ENCODE measurements at places on chromosomes 11 and 22.

GRCh38 chr11:31812383-31813381, 1.6 kb upstream of the PAX6 start:
- no peak for DNase-seq

- no peak for DNase-seq
Measured at GRCh38 chr11:7056828-7057513, 31.8 kb upstream of the RBMXL2 start.

DNA sequence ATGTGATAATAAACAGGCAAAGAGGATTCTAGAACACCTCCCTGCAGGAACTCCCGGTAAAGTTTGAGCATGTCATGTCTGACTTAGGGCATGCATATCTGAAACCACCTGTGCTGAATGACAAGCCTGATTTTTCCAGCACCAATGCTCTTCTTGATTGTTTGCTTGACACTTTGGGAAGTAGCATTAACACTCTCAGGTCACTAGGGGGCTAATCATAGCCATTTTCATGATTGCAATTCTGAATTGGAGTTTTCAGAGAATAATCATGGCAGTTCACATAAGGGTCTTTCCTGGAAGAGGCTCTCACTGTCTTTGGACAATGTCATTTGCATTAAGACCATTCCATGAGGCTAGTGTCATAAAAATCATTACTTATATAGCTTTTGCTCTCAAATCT, 234.4 kb upstream of the MTNR1B start:
- no peak for DNase-seq

GRCh38 chr11:106840947-106841346, 177.3 kb downstream of the GUCY1A2 start:
- no peak for DNase-seq

DNA sequence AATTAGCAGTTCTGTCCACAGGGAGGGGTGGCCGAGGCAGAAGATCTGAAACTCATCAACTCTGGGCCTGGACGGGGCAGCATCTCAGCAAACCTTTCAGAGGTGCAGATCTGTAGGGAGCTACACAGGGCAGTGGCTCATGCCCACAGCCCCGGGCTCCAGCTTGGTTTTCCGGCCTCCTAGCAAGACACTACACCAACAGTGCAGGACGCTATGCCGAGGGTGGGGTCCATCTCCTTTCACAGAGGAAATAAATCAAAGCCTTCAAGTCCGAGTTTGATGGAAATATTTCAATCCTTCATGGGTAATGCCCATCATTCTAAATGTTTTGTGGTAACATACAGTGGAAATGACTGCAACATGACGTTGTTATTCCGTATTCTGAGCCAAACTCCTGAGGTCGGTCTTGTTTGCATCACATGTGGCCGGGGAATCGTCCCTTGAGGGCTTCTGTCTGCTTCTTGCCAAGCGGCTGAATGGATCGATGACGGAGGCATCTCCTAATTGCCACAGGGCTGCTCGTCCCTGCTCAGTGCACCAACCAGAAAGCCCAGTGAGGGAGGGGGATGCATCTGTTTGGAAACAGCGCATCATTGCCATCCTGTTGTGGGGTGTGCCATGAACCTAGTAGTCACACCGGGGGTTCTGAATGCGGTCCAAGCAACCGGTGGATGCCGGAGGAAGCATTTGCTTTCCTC, 30.0 kb downstream of the LINC01488 start:
- peak; percentile 44 for DNase-seq

DNA sequence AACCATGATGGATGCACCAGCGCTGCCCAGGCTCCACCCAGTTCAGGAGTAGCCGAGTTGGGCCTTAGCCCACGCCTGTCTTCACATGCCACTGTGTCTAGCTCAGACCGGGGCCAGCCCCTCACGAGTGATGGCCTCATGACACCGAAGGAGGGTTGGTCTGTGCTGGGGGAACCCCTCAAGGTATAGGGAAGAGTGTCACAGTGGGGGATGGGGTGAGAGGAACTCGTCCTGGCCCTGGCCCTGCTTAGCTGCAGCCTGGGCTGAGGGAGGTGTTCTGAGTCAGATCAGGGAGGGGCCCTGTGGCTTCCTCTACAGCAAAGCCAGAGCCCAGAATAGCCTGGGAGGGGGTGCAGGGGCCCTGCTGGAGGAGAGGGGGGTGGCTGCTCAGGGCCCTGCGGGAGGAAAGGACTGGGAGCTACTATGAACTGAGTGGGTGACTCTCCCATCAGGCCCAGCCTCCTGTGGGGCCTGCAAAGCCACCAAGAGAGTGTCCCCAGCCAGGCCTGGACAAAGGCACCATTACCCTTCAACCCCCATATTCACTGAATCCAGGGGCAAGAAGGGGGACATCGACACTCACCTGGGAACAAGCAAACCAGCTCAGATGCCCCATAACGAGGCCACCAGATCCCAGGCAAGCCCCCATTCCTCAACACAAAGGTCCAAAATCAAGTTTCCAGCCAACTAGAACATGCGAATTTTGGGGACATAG, 41.2 kb downstream of the IGLL5 start:
- peak; percentile 38 for DNase-seq

- peak; percentile 80 for DNase-seq
Measured at GRCh38 chr11:94183886-94184264, 55.2 kb downstream of the PANX1 start.
